IMR-90 (cell line): ENCODE measurements at places on chromosomes 3 and 15. TPM values are rescaled to one million over a fixed set of nuclear protein-coding genes. Genes with fewer than 3 reads are reported as not detected.

RPL29 gene
- 2,126 and 2,187 TPM in 2 replicates for polyA plus RNA-seq

EXD1 gene
- polyA plus RNA-seq, result not detected in 2 replicates

LRRIQ4 gene
- not detected in 2 replicates for polyA plus RNA-seq

KCNMB3 gene
- polyA plus RNA-seq, result 0.59 and 1.2 TPM in 2 replicates

MKRN2OS gene
- not detected in 2 replicates for polyA plus RNA-seq
